Stimulated activated naive CD4-positive, alpha-beta T cell (primary cell): ENCODE measurements at places on chromosomes 16 and 17.
A peak's percentile ranks its signal among the peaks of the same experiment; 100 is the strongest.

DNA sequence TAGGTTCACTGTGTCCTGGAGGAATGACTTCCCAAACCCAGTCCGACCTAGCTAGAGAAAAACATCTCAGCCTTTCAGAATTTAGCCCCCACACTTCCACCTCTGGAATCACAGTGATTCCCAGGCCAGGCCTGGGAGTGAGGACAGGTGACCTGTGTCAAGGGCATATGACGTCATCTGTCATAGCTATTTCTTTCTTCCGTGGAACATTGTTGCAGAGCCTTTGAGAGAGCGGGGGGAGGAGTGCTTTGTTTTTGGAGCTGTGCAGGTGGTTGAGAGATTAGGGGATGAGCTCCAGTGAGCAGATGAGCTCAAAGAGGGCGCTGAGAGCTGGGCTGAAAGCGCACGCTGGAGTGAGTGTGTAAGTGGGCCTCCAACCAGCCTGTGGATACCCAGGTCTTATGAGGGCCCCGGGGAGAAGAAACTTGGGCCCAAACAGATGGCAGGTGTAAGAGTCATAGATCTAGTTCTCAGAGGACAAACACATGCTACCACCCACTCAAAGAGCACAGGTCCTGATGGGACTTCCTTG is 344.8 kb downstream of the SNX29 start:
- DNase-seq = no peak

- DNase-seq = peak; percentile 19
These were observed 26.9 kb downstream of the SOCS3 start for GRCh38 chr17:78332991-78333390.

GRCh38 chr16:1299012-1299867 is 10.2 kb upstream of the UBE2I start:
- no peak for DNase-seq

GRCh38 chr17:81291662-81292061 is 3.4 kb downstream of the SLC38A10 start:
- DNase-seq = peak; percentile 67
